ENCODE measurements at places on chromosomes 7 and 10.

DNA sequence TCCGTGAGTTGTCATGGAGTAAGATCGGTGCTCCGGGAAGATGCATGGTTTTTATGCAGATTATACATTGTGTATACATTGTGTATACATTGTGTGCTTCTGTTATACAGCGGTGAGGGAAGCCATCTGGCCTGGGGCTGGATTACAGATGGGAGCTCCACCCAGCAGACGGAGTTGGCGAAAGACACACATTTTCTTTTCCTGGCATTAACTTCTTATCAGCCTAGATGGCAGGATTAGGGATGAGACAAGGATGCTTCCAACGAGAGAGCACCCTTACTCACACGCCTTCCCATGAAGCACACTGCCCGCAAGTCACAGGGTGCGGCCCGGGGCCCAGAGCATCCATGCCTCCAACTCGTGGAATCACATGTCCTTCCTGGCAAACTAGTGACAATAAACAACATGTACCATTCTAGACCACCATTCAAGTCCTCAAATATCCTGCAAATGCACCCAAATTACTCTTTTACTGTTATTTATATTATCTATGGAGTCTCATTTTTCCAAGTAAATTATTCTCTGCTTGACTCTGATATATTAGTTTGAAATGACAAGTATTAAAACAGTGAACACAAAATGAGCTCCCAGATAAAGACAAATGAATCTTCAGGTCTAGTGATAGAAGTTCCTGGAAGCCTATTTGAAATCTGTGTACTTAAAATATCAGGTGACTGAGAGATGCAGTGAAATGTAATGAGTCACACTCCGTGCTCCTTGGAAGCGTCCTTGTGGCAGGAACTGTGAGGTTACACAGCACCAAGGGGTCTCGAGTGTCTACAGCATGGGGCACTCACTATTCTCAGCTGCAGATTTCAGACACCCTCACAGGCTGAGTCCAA lies 29.8 kb upstream of the PPP2R2D start:
- no peaks in the 10 kb centered on the region for H3K27me3 ChIP-seq
- H3K36me3 ChIP-seq, result no peaks in the 10 kb centered on the region
- no peaks in the 10 kb centered on the region for H3K4me1 ChIP-seq

GRCh38 chr7:158313931-158314330 lies 273.7 kb downstream of the PTPRN2 start:
- no peaks in the 10 kb centered on the region for H3K4me1 ChIP-seq
- H3K27me3 ChIP-seq, result no peaks in the 10 kb centered on the region
- H3K4me3 ChIP-seq, result no peak overlapping the region
- no peak overlapping the region for H3K27ac ChIP-seq
- no peaks in the 10 kb centered on the region for H3K36me3 ChIP-seq

DNA sequence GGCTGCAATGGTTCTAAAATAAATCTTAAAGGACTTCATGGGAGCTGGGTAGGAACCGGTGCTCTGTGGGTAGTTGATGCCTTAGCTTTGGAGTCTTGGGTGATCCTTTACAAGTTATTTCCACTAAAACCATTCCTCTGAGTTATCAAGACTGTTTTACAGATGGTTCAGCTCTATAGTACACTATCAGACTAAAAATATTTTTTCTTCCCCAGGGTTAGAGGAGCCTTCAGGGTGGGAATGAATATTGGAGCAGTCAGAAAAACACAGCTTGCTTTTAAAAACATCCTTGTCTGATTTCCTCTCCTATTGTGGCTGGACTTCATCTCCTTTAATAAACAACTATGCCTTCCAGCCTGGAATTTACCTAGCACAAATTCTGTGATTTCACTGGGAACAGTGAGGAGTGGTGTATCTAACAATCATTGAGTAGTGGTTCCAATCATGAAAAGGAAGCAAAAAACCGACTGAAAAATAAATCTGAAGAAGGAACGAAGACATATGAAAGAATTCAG lies 102.6 kb upstream of the AFAP1L2 start:
- no peaks in the 10 kb centered on the region for H3K27me3 ChIP-seq
- H3K36me3 ChIP-seq, result peaks cover 2% of the 10 kb centered on the region
- peak overlapping the region; percentile 80 for H3K27ac ChIP-seq
- no peak overlapping the region for H3K4me3 ChIP-seq

DNA sequence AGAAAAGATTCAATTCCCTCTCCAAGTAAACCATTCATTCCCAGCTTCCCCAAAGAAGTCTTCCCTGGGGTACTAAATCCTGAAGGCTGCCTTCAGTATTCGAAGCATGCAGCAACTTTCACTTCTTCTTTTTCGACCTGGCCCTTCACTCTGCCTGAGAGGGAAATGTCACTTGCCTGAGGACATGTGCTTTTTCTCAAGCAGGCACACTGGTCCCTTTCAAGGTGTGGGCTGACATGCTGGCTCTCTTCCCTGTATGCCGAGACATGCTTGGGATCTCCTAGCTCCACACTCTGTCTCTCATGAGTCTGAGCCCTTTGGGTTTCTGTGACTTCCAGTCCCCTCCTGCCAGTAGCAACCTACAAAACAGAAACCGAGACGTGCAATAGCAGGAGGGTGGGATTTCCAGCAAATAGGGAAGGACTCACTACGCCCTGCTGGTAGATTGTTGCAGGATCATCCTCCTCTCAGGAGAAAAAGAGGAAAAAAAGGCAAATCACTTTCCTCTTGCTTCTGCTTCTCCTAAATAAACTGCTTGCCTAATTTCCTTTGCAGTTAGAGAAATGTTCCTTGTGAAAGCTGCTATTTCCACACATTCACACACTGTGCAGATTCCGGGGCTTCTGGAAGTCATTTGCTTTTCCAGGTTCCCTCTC lies 33.5 kb downstream of the FIGNL1 start:
- H3K4me1 ChIP-seq, result peaks cover under 1% of the 10 kb centered on the region
- no peak overlapping the region for H3K4me3 ChIP-seq
- no peak for DNase-seq
- no peaks in the 10 kb centered on the region for H3K36me3 ChIP-seq
